MG63 (cell line): ENCODE measurements at places on chromosomes 4 and X. TPM values are rescaled to one million over a fixed set of nuclear protein-coding genes. Genes with fewer than 3 reads are reported as not detected.

GRCh38 chrX:21166272-21166982, 207.8 kb upstream of the CNKSR2 start:
- DNase-seq: no peak

DNA sequence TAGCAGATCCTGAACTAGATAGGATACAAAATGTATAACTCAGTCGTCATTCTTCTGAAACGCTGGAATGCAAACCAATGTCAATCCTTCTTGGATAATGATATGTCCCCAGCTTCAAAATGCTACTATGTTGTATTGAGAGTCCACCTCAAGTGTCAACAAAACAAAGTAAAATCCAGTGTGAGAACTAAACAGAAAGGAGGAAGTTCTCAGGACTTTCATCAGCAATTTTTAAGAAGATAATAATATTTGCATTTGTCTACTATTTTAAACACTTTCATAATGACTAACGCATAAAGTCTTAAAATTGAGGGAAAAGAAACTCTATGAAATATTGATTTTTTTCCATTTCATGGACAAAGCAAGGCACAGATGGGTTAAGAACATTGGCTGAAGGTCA, 36.3 kb downstream of the SOD3 start:
- no peak for DNase-seq

DNA sequence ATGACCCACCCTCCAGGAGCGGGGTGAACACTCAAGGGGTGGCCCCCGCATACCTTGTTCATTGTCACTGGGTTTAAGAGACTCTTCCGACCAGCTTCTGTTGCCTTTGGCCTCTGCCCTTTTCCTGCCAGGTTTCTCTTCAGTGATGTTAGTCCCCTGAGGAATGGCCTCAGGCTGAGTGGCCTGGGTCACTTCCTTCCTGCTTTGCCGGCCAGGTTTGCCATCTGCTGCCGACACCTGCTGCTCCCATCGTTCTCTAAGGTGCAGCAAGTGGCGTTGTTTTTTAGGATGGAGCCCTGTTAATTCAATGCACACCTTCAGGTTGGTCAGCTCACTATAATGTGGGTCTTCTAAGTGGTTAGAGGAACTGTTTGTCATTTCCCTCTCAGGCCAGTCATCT, 34.2 kb downstream of the BCOR start:
- DNase-seq: no peak

DNA sequence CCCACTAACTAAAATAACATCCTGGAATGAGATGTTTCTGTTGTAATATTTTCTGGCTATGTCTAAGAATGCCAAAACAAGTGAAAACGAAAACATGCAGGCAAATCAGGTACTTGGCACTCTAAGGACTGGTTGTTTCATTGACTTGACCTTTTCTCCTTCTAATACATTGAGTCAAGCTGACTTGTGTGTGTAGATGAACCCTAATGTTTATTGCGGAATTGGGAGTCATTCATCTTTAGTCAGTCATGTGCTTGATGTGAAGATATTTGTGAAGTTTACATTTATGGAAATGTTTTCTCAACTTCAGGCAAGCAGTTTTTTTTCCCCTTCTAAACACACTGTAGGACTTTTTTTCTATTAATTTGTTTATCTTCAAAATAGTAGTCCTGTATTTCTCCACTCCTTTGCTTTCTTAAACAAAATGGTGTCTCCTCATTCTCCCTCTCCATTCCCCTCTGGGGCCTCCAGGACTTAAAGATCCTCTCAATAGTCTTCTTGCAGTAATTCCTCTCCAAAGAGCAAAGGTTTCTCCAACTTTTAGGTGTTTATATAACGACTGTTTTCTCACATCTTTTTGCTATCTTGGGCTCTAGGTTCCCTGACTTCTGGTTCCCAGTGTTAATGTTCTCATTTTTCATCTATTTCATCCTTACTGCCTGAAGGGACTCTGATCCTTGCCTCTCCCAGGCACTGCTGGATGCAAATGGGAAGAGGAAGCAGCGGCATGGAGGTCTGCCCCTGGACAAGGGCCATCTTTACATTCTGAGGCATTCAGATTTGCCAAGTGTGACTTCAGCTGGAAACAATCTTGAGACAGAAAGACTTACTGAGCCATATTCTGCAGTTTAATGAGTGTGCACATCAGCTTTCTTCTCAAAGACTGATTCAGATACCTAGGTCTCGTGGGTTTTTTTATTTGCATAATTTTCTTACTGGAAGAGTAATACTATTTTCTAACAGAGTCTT, 166.4 kb downstream of the ARHGAP6 start:
- peak; percentile 76 for DNase-seq

- peak; percentile 27 for DNase-seq
Measured at GRCh38 chrX:135740681-135741149, 27.3 kb downstream of the CT45A1 start.

DNA sequence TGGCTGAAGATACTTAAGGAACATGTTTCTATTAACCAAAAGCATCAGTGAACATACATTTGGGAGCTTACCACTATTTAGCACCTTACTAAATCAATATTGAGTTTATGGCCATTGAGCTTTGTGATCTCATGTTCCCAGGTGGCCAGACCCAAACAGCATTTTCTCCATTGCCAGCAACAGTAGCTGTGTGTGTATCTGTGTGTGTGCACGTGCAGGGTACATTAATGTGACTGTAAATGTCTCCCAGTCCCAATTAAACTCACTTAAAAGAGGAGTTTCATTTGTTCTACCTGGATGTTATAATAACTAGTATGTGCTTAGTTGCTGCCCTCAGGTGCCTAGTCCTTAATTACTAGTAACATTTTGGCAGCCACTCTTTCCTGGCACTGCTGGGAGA, 282.4 kb downstream of the NR3C2 start:
- DNase-seq: no peak

DNA sequence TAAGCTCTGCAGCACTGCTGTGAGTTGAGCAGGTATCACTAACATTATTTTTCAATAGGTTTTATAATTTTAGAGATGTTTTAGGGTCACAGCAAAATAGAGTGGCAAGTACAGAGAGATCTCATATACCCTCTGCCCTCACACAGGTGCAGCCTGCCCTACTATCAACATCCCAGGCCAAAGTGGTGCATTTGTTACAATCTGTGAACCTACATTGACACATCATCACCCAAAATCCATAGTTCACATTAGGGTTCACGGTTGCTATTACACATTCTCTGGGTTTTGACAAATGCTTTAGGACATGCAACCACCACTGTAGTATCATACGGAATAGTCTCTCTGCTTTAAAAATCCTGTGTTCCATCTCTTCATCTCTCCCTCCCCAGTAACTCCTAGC, 173.1 kb downstream of the DHX15 start:
- no peak for DNase-seq

DNA sequence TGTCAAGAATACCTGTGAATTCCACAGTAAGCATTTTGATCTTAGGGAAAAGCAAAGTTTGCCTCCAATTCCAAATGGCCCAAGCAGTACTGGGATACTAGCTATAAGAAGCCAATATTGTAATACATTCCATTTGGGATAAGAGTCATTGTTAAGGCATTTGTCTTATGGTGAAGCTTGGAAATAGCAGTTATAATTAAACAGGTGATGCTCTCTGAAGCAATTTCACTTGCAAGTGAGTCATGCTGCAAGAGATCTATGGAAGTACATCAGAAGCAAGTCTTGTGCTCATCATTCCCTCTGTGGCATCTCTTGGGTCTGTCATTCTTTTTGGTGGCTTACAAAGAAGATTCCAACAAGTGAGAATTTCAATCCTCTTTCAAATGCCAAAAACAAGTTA, 386.4 kb upstream of the RPS6KA3 start:
- DNase-seq: no peak

DNA sequence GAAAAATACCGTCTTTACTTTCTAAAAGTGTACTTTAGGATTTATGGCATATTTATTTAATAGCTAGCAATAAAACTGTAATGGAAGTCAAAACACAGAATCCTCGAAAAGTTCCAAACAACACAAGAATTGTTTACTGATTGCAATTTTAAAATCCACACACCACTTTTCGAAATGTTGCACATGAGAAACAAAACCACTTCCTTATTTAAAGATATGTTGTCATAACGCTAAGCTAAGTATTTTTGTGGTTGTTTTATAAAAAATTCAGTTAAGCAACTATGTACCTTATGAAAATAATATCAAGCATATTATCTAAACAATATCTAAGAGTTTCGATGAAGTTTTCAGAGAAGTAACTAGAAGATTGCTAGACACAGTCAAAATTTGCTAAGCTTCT, 344 bp downstream of the TMPRSS11D start:
- DNase-seq: no peak

- peak; percentile 85 for DNase-seq
Measured at GRCh38 chrX:40644821-40645358, 2.5 kb downstream of the CXorf38 start.

DNA sequence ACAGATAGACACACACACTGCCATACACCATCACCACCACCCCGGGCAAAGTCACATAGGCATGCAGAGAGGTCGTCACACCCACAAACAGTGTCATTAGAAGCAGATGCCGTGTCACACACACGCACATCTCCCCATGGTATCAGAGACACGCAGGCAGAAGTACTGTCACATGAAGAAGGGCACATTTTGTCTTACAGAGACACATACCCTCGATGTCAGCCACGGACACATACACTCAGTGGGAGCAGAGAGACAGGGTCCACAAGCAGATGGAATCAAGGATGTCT, 3.3 kb downstream of the NALF2 start:
- DNase-seq: no peak

DNA sequence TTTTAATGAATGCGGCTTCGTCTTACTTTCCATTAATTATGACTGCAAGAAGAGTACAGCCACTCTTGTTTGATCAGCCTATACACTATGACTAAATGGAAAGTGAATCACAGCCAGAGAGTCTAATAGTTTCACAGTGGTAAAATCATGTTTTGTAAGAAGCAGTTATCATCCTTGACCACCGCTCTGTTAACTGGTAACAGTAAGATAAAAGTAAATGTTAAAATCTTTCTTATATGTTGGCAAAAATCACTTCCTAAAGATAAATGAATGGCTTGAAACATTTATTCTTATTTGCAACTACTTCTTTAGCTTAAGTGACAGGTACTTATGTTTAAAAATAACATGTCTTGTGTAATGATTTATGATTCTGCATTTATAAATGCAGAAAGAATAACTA, 13.2 kb downstream of the GALNT7 start:
- no peak for DNase-seq

DNA sequence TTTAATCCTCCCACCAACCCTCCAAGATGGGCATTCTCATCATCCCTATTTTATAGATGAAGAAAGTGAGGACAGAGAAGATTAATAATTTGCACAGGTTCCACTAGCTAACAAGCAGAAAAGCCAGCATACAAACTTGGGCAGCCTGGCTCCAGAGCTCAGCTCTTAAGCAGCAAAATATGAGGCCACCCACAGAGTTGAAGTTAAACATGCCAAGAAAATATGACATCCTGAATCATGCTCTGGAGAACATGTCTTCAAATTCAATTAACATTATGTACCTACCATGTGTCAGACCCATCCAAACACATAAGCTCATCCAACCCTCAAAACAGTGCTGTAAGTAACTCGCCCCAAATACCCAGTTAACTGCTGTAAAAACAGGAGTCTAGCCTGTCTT, 33.9 kb downstream of the USP46 start:
- no peak for DNase-seq

DNA sequence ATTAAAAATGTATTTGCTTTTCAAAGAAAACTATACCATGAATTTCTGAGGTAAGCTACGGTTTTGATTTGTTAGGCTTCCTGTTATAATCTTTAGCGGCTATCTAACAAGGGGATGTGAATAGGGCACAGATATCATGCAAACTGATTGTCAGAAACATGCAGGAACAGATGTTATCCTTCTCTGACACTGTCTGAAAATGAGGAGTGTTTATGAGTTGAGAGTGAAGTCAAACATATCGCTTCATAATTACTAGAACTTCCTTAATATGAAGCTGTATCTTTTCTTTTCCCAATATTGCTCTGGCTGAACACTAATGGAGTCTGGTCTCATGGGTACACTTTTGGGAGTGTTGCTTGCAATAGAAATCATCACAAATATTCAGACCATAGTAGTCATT, 16.3 kb upstream of the SULT1B1 start:
- DNase-seq: no peak

DNA sequence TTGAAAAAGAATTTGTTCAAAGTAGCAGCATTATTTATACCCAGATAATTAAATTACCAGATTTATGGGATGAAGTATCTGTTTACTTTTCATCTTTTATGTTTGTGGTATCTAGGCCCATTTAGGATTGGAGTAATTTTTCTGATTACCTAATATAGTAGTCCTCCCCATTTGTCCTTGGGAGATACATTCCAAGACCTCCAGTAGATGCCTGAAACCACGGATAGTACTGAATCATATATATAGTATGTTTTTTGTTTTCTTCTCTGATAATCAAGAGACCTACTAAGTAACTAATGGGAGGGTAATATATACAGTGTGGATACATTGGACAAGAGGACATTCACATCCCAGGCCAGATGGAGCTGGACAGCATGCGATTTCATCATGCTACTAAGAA, 30.7 kb upstream of the PTPN13 start:
- DNase-seq: no peak

DNA sequence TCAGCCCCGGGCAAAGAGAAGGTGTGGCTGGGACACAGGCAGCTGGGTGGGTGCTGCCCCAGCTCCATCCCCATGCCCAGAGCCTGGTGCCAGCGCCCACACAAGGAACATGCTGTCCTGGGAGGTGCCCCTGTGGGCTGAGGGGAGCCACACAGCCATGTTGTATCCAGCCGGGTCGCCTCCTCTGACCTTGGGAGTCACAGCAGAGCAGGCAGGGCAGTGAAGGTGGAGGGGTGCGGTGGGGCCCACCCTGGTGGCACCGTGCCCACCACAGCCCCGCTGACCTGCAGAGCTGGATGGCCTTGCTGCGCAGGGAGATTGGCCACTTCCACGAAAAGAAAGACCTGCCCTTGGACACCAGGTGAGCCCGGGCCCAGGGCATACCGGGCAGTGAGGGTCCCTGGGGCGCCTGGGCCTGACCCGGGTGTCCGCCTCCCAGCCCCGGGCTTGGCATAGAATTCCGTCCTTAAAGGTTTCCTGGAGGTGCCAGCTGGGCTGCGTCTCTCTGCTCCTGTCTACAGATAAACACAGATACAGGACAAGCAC, 18.7 kb upstream of the ADD1 start:
- no peak for DNase-seq

GRCh38 chr4:114137984-114138383, 158.5 kb upstream of the ARSJ start:
- DNase-seq: no peak

GRCh38 chr4:53722110-53722509, 130.8 kb upstream of the LNX1 start:
- no peak for DNase-seq

DNA sequence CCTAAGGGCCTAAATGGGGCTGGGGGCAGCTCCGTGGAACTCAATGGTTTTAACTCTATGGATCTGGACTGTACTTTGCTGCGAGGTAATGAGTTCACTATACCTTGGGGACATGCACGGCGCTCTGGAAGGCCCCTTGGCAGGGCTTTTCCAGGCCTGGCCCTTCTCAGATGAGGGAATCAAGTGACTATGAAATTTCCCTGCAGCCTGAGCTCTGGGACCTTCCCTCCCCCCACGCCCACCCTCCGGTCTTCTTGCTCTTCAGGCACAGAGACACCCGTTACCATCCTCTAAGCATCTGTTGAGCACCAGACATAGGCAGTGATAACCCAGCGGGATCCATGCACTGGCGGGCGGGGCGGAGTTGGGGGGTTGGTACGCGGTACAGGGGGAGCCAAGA, 109.2 kb downstream of the PSAPL1 start:
- no peak for DNase-seq

ENPP6 gene
- 0.16 and 0.27 TPM in 2 replicates for total RNA-seq

ASMT gene
- not detected in 2 replicates for total RNA-seq

NDNF gene
- not detected in 2 replicates for total RNA-seq

DCAF8L2 gene
- not detected in 2 replicates for total RNA-seq

LRP2BP gene
- total RNA-seq: 0.43 TPM in 1 of 2 replicates, not detected in the other
